Activated CD4-positive, alpha-beta T cell treated with anti-CD3 and anti-CD28 coated beads, Interleukin-2, amount 50 U/mL, for 48 hours (primary cell): ENCODE measurements at places on chromosomes 1 and 21.

- no peak for DNase-seq
Observed at GRCh38 chr1:217138799-217139466, 415.7 kb upstream of the ESRRG start.

- no peak for DNase-seq
Observed at GRCh38 chr1:204192046-204192445, 4.2 kb downstream of the KISS1 start.

DNA sequence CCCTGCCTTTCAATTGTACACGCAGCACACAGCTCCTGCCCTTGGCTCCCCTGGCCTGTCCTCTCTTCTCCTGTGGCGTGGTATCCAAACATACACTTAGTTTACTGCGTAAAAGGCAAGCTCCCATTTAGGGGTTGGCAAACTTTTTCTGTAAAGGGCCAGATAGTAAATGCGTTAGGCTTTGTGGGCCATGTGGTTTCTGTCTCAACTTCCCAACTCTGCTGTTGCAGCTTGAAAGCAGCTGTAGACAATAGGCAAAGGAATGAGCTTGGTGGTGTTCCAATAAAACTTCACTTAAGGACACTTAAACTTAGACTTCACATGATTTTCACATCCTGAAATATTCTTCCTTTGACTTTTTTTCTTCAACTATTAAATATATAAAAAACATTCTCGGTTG is 63.3 kb downstream of the RHOU start:
- no peak for DNase-seq

DNA sequence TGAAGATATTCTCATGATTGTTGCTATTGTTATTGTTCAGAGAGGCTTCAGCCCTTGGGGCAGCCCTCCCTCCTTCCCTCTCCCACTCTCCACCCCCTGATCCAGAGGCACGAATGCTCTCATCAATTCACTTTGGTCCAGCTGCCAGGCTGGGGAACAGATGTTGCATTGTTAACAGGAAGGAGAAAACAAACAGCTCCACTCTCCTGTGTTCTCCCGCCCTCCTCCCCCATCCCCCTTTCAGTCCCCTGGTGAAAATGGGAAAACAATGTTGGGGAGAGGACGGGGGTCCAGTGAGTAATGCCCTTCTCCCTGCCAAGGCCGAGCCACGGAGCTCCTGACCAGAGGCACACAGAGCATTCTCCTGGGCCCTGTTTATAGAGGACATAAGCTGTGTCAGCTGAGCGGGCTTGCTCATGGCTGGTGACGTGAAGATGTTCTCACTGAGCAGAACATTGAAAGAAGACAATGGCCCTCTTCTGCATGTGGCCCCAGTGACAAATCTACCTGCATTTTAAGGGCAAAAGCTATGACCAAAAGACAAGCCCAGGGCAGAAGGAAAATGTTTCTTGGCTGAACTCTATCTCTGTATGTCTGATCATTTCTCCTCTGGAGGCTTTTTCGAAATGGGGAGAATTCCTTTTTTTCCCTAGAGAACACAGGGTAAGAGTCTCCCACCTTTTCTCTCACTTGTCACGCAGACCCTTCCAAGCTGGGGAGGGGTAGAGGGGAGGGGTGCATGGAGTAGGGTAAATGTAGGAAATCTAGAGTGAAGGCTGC is 111.7 kb downstream of the GLUL start:
- no peak for DNase-seq

GRCh38 chr1:238324211-238324864 is 433.6 kb upstream of the ZP4 start:
- no peak for DNase-seq

GRCh38 chr1:193799371-193799770 is 613.0 kb upstream of the B3GALT2 start:
- DNase-seq = no peak

DNA sequence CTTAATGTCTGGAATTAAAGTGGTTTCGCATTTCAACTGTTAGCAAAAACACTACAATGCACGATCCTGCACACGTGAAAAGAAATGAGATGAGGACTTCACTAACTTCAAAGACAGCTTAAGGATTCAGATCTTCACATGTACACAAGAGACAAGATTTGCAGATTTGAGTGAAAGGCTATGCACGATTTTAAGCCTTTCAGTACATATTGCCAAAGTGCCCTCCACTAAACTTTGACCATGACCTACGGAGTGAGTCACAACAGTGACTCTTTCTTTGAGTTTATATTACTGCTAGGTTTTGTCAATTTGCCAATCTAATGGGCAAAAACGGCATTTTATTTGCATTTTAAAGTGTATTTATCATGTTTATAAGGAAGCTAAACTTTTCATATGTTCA is 41.2 kb upstream of the CR1L start:
- DNase-seq = no peak

- no peak for DNase-seq
Observed at GRCh38 chr1:78604643-78605042, 15.6 kb upstream of the IFI44L start.

DNA sequence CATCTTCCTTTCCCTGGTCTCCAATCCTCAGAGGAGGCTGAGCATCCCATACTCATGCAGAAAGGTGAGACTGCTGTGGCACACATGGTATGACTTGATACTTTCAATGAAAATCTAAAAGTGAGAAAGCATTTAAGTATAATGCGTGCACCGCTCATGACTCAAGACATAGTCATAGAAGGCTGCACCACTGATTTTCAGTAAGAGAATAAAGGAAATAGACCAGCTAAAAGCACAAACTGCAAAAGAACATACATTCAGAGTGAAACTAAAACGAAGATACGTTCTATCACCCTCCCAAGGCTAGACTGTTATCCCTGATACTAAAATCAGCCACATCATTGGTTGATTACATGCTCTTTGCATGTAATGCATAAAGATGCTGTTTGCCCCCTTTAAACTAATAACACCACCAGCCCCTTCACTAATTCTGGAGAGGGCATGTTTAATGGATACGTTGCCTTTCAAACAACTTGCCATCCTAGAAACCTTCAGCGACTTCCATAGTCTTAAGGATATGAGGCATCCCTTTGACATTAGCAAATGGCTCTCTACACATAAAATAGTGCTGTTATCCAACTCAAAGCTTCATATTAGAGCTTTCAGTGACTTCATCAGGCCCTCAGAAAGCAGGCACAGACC is 2.1 kb downstream of the PLD5 start:
- no peak for DNase-seq

GRCh38 chr1:153775458-153776327 is 486 bp downstream of the SLC27A3 start:
- peak; percentile 69 for DNase-seq

GRCh38 chr1:160748878-160749269 is 9.8 kb downstream of the SLAMF7 start:
- no peak for DNase-seq

GRCh38 chr1:237013608-237014007 is 9.4 kb upstream of the MT1HL1 start:
- DNase-seq = no peak

DNA sequence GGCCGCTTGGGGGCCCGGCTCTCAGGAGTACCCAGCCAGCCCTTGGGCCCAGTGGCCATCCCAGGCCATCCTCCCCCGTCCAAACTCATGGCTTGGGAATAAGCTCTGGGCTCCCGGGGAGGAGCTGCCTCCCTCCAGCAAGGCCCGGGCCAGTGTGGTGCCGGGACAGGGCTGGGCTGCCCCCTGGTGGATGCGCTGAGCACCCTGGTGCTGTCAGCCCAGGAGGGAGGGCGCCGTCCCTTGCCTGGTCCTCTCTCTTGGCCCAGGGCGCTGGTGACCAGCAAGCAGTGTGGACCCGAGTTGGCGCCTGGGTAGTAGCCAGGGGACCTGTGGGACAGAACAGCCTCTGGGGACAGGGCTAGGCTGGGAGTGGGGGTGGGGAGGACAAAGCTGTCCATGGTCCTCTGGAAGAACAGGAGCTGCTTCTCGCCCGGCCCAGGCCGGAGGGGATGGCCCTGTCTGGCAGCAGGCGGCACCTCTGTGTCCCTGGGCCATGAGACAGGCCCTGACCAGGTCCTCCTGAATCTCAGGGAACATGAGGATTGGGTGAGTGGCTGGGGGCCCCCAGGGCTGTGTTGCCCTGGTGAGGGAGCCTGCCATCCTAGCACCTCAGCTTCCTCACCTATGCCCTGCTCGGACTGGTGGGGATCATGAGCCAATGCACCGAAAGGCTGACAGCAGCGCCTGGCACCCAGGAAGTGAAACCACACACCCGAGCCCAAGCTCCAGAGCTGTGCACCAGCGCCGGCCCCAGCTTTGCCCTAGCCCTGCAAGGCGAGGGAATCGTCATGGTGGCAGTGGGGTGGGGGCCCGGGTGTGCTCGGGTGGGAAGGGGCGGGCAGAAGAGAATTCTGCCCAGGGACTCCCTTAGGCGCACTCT is 9.4 kb downstream of the MORN1 start:
- peak; percentile 85 for DNase-seq

DNA sequence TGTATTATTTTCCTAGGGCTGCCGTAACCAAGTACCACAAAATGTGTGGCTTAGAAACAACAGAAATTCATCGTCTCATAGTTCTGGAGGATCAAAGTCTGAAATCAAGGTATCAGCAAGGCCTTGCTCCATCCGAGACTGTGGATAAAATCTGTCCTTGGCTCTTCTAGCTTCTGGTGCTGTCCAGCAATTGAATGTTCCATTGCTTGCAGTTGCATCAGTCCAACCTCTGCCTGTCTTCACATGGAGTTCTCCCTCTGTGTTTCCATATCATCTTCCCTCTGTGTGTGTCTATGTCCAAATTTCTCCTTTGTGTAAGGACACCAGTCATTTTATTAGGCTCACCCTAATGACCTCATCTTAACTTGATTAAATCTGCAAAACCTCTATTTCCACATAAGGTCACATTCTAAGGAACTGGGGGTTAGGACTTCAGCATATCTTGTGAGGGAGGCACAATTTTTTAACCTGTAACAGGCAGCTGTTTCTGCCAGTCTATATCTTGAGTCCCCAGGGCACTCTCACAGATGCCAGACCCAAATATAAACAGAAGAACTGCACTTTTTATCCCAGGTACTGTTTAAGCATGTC is 84.2 kb downstream of the ERG start:
- DNase-seq = no peak

DNA sequence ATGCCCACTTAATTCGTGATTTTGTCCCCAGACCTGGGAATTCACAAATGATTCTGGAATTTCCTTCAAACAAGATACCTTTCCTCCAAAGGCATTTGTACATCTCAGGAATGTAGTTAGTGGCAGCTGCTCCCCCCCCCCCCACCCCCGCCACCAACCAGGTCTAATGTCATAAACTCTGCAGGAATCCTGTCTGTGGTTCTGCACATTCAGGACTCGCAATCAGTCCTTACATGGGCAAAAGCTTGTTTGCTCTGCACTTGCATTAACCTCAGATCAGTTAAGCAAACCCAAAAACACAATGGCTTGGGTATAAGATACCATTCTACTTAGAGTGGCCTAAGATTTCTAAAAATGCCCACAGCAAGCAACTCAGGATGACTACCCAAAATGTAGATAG is 143.8 kb downstream of the TGFB2 start:
- no peak for DNase-seq

DNA sequence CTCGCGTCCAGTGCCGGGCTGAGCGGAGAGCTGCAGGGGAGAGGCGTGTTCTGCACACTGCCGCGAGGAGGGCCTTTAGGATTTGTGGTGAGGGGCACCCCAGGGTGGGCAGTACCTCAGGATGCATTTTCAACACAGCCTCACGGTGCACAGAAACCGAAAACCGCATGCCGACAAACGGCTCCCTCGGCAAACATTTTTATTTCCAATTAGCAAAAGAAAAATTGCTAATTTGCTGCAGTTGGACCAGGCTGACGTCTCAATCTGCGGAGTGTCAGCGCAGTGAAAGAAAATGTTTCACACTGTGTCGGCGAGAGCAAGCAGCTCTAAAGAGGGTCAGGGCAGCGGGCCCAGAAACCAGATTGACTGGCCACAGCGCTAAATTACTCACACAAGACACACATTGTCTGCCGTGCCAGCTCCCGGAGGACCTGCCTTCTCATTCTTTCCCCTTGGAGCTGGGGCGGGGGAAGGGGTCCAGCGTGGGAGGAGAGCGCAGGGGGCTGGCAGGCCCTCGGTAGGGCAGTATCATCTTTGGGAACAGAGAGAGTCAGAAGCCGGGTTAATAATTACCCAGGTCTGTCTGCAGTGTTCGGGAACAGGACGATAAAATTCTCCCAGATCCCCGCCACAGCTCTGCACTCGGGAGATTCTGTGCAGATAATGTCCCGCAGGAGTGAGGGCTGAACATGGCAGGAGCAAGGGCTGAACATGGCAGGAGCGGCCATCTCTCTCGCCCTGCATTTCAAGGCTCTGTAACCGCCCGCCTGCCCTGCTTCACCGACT is 150.2 kb downstream of the PRDM16 start:
- no peak for DNase-seq

- no peak for DNase-seq
Observed at GRCh38 chr1:115165776-115166175, 76.5 kb upstream of the TSPAN2 start.

GRCh38 chr1:162366671-162367070 is 10.0 kb downstream of the SPATA46 start:
- no peak for DNase-seq

GRCh38 chr1:196152975-196153374 is 455.3 kb downstream of the KCNT2 start:
- no peak for DNase-seq

GRCh38 chr1:229138058-229138457 is 132.9 kb upstream of the RAB4A start:
- no peak for DNase-seq

- no peak for DNase-seq
Observed at GRCh38 chr1:60044881-60045280, 28.7 kb downstream of the C1orf87 start.

GRCh38 chr1:43233631-43234030 is 36.2 kb upstream of the TMEM125 start:
- no peak for DNase-seq

GRCh38 chr1:153346077-153346723 is 2.4 kb downstream of the PGLYRP4 start:
- no peak for DNase-seq

DNA sequence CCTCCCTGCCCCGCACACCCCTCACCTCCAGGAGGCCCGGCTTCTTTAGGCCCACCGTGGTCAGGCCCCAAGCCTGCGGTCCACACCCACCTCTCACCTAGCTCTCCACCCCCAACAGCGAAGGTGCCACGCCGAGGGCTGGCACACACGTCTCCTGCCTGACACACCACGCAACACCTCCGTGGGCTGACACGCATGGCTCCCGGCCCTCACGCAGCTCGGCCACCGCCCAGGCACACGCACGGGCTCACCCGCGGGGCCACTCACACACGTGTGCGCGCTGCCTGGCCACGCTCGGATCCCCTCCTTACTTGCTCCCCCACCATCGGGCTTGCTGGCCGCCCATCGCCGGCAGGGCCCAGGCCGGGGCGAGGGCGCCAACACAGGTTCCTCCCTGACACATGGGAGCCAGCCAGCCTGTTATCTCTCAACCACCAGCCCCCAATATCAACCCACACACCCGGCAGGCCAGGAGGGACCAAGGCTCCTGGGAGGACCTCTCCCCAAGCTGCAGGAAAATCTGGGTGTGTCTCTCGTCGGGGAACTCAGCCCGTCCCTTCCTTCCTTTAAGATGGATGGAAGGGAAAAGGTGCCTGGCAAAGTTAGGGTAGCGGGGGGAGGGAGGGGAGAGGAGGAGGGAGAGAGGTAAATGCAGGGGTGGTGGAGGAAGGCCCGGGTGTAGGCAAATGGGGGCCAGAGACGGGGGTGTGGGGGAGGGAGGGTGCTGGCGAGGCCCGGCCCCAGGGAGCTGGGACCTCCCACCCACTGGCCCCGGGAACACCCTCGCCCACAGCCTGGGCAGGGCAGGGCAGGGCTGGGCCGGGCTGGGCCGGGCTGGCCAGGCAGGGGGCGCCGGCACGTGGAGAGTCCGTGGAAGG is 546 bp downstream of the ELOVL1 start:
- peak; percentile 39 for DNase-seq
